Omental fat pad (tissue), 4 donors: ENCODE measurements at places on chromosomes 4 and X. TPM values are rescaled to one million over a fixed set of nuclear protein-coding genes. Genes with fewer than 3 reads are reported as not detected.

DNA sequence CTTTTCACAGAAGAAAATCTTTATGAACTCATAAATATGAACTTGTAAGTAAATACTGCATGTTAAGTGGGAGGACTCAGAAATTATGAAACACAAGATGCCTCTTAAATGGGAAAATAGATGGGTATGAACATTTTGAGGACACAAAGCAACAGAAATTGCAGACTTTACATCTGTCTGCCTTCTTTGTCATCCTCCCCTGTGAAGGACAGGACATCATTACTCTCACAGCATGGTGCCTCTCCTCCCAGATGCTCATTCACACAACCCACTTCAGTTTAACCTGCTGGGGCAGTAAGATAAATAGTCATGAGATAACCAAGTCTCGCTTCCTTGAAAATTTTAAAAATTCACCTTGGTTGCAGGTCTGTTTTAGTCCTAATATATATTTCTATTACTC lies 144.5 kb downstream of the APBB2 start:
- no peak for DNase-seq

DNA sequence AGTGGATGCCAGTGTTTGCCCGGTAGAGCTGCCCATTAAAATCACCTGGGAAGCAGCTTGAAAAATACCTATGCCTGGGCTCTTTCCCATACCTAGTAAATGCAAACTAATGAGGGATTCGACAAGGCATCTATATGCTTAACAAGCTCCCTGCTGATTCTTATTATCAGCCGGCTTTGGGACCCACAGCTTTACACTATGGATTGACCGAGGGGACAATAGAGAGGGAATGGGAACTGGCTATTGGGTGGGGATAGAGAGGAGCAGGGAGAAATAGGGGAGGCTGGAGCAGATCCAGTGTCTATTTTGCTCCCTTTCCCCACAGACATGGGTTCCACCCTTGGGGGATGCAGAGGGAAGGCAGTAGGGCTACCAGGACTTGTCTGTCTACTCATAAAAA lies 103.1 kb upstream of the TEX13D start:
- no peak for DNase-seq

DNA sequence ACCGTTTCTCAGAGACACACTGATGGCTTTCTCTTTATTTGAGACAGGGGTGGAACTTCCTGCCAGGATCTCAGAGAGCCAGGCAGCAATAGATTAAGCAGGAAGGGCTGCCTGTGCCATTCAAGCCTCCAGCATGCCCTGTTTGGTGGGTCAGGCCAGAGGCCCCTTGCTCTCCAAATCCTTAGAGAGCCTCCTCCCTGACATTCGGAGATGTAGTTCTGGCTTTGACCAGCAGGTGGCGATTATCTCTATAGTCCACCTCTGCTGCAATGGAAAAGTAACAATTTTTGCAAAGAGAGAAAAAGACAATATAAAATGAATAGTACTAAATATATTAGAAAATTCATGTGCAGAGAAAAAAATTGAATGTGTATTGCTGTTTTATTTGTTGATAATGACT lies 93.9 kb downstream of the NXF2B start:
- DNase-seq, result peak; percentile 98

The DGKK gene
- total RNA-seq, result 0.09 TPM

The CSN1S1 gene
- not detected for total RNA-seq

DNA sequence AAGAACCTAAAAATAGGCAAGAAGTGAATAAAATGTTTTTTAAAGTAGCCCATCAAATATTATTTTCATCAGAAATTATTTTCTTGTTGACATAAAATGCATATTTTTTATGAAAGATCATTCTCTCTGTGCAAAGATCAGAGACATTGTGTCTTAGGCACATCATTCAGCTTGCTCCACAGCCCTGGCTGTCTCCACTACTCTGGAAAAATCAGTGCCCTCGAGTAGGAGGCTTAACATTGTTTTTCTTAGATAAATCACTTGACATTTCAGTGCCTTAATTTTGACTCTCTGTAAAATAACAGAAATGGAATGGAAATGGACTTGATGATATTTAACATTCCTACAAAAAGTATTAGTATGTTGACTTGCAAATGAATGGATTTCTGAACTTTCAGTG lies 77.9 kb downstream of the FAT4 start:
- DNase-seq, result no peak

The TLR10 gene
- total RNA-seq, result 2.5 TPM

The FRMPD4 gene
- total RNA-seq, result 0.12 TPM

DNA sequence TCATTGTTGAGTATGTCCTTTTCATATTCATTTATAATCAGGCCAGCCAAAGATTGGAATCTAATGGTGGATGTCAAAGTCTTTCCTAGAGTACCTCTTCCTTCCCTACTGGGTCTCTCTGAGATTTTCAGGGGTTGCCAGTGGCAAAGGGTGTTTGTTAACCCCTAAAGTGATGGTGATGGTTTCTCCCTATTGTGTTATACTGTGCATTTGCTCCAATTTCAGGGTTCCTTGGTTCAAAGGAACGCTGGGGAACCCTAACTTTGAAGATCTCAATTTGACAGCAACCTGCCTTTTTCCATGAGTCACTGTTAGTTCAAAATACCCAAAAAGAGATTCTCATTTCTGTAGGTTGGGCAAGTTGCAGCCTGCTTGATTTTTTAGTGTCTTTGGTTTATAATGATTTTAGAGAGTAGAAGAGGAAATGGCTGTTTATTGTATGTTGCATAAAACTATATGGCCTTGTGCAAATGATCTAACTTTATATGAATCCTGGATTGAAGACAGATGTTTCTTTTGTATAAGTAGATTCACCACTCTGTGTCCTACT lies 23.0 kb downstream of the GAB1 start:
- DNase-seq, result no peak

The PDCL2 gene
- total RNA-seq, result not detected

The CT83 gene
- total RNA-seq, result not detected

DNA sequence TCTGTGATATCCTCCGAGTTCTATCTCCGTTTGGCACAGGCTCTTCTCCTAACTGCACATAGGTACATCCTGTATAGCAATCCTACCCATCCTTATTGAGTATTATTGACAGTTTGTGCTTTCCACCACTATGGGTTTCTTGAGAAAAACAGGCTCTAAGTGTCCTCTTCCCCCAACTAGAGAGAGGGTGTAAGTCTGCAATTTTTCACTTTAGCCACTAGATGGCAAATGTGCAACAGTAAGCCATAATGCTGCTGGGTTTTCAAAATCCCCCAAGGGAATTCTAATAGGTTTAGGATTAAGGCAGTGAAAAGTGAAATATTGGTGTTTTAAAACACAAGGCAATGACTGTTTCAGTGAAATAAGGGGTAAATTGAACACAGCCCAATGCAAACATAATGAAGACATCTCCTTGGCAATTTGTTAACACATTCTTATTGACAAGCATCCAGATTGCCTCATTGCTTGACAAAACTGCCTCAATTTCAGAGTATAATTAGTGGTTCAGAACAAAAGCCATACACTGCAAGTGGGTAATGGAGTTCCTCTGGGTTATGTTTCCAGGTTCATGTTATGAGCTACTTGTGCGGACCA lies 239.0 kb upstream of the HTR2C start:
- DNase-seq, result no peak

DNA sequence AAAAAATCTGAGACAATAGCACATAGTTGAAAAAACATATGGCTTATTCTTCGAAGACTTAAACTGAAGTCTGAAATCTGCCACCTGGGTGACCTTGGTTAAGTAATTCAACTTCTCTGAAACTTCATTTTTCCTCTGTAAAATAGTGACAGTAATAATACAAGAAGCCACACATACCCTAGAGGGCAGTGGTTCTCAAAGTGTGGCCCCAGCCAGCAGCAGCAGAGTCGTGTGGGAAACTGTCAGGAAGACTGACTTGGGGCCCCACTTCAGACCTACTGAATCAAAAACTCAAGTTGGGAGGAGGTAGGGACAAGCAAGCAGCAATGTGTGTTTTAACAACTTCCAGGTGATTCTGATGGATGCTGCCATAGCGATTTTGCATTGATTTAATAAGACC lies 249.9 kb downstream of the HNRNPD start:
- no peak for DNase-seq

The EXOC1 gene
- total RNA-seq, result 30.7 TPM

DNA sequence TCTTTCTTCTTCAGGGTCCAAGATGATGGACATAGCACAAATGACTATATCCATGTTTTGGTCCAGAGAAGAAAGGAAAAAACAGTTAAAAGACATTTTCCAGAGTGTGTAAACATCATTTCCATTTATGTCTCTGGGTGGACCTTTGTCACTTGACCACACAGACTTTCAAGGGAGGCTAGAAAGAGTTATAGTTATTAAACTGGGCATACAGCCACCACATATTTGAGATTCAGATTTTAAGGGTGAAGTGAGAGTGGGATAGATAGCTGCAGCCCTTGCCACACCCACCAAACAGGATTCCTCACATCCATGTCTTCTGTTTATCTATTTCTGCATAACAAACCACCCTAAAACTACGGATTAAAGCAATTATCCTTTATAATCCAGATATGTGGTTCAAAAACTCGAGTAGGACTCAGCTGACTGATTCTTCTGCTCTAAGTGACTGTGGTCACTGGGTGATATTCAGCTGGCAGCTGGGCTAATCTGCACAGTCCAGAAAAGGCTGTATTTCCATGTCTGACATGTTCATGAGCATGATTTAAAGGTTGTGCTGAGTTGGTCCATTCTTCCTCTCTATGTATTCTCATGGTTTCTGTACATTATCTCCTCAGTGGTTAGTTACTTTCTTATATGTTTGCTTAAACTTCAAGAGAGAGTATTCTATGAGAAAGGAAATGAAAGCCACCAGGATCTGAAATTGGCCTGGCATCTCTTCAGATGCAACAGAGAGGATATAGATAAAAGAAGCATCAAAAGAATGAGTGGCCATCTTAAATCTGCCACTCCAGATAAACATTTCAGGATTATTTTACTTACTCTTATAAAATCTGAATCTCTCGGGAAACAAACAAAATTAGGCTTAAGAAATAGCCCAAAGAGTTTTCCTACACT lies 459.8 kb upstream of the CTSO start:
- DNase-seq, result no peak

DNA sequence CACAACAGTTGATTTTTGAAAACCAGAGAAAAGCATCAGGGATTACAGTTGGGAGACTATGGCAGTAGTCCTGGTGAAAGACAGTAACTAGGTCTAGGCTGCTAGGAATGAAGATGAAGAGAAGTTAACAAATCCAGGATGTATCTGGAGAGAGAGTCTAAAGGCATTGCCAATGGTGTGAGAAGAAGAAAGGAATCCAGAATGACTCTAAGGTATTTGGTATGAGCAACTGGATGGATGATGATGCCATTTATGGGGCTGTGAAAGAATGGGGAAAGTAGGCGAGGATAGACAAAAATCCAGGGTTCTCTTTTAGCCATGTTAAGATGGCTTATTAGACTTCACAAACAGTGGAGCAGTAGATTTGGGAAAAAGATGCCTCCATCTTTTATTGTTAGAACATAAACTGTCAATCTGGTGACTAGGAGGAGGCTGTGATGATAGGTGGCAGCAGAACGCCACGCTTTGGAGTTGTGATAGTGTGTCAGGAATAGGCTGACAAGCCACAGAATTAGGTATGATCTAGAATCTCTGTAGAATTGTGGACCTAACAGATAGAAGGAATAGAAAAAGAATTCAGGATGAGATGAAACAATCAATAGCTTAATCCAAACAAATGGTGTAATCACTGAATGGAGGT lies 27.3 kb upstream of the JADE1 start:
- no peak for DNase-seq

- no peak for DNase-seq
Measured at GRCh38 chr4:658681-659667, 15.1 kb downstream of the ATP5ME start.

The ZNF827 gene
- 5.8 TPM for total RNA-seq

- DNase-seq, result no peak
Measured at GRCh38 chr4:118798658-118799057, 37.3 kb downstream of the SEC24D start.
